Left forelimb (tissue), 1 donor: ENCODE measurements at places on chromosomes 11 and 22.

DNA sequence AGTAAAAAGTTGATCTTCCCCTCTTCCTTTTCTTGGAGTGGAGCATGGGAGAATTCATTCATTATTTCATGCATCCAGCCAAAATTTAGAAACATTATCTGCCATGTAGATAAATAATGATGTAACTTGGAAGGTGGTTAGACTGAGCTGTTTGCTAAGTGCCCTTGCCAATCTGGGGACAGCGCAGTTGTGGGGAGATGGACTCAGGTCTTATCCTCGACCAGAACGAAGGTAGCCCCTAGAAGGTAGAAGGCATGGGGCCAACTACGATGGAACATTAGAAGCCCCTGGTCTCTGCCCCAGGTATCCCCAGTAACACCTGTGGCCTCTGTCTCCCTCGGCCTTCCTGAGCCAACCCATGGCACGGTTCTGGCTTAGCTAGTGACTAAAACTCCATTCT, 53.0 kb upstream of the TIMP3 start:
- no peak for DNase-seq

DNA sequence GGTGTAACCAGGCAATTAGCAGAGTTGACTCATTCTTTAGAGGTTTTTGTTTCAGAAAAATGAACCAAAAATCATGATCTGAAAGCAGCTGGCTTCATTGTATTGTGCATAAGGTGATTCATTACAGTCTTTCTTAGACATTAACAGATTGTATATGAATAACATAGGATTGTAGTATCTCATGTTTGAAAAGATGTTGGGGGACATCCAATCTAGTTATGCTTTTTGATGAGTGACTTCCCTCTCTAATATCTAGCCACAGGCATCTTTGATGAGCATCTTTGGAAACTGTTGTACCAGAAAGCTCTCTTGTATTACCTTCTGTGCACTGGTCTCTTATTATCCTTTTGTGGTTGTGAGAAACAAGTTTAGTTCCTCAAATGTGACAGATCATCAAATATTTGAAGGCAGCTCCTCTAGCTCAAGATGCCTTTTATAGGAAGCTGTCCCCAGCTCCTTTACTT, 8.3 kb downstream of the GRK3 start:
- DNase-seq: no peak

DNA sequence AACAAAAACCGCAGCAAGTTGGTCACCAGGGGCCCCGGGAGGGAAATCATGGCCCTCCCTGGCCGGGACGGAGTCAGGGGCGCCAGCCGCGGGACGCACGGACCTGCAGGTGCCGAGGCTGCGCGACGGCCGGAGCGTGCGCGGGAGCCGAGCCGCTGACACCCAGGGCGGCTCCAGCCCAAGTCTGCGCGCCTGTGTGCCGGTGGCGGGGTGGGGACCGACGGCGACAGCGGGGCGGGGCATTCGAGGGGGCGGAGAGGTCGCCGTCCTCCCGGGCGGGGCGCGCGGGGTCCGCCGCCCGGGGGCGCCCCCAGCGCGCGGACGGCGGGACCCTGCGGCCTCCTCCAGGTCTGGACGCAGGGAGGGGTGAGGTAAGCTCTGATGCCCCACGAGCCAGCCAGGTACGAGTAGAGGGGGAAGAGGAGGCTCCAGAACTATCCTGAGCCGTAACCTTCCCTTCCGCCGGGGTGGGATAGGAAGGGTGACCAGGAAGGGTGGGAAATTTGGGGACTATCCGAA, at the start of gene ESAM:
ESAM (minus strand) TSS at position 186 of the 519 bp plus-strand sequence; CDS start at position 50, 136 bp downstream.
- no peak for DNase-seq

- DNase-seq: no peak
Observed at GRCh38 chr11:45857961-45858474, 10.7 kb downstream of the CRY2 start.

DNA sequence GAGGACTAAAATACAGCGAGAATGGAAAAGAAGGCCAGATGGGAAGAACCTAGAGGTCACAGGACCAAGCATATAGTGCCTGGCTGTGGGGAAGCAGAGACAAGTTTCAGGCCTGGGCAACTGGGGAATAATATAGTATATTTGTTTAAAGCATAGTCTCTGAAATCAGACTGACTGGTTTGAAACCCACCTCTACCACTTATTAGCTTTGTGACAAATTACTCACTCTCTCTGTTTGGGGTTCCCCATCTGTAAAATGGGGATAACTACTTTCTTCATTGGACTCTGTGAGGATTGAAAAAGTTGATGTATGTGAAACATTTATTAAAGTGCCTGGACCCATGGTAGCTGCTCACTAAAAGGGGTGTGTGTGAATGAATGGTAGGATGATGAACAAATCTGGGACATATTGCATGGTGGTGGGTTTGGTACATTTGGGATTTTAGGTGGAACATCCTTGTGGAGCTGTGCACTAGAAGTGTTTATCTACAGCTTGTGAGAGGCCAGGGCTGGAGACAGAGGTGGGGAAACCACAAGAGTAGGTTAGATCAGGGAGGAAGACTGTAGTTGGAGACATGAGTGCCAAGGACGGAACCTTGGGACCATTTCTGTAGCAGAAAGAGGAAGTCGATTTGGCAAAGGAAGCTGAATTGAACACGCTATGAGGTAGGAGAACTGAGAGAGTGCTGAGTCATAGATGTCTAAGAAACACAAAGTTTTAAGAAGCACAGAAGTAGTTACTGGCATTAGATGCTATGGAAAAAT, 52.6 kb downstream of the SWAP70 start:
- DNase-seq: no peak

DNA sequence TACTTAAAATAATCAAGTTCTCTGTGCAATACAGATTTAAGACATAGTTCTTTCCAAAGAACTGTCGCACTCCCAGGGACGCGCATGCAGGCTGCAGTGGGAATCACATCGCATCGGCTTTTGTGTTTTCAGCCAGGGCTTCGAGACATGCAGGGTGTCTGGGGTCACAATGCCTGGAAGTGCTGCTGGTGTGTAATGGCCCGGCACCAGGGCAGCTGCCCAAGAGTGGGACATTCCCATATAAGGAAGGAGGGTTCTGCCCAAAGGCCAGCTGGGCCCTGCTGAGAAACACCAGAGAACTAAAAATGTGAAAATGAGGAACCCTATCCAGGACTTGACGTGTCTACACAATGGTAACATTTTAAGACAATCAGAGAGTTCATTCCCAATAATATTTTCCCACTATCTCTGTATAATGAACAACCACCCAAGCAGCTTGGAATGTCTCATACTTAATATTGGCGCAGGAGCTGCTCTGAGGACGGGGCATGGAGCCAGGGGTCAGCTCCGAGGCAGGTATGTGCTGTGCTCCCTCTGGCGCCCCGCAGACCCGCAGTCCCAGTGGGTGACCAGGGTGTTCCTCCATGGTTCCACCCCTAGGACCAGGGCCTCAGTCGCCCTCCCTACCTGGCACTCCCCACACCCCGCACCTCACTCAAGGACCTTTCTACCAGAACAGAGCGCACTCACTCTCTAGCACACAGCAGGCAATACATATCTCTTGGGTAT, 11.3 kb downstream of the MCAT start:
- no peak for DNase-seq

DNA sequence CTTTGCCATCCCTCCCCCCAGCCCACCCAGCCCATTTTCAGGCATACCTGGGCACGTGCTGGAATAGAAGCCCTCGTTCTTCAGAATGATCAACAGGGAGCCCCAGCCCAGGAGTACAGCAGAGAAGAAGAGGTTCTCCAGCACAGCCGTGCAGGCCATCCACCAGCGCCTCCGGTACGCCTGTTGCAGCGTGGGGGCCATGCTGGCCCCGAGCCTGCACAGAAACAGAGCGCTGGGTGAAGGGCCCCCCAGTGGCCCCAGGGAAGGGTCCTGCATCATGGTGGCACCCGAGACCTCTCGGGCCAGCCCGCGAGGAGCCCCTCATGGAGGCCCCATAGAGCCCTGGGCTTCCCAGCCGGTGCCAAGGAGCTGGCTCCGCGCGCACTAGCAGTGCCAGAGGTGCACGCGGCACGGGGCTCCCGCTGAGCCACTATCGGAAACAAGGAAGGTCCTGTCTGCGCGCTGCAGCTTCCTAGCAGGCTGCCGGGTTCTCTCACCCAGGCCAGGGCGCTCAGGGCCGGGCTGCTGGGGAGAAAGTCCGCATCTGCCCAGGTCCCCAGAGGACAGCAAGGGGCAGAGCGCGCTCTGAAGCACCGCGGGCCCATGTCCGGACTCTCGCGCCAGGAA, 1.5 kb downstream of the SLC43A1 start:
- no peak for DNase-seq

- DNase-seq: no peak
Observed at GRCh38 chr22:31138126-31138525, 2.2 kb downstream of the PLA2G3 start.

GRCh38 chr11:35210876-35211546, 72.0 kb downstream of the CD44 start:
- DNase-seq: no peak

DNA sequence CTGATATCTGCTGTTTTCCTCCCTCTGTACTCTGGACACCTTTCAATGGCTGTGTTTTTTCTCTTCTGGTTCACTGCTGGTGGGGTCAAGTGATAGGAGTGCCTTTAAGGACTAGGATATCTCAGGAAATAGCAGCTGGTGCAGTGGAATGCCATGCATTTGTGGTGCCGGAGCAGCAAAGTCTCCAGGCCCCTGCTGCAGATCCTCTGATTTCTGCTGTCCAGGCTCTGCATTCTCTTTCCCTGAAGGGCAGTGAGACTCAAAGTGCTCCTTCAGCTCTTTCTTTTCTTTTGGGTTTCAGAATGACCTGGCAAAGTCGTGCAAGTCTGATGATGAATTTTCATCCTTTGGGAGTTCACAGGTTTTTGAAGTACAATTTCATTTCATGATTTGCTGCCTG, 774.3 kb downstream of the FAM181B start:
- no peak for DNase-seq

GRCh38 chr11:128920666-128921065, 22.0 kb downstream of the TP53AIP1 start:
- no peak for DNase-seq

GRCh38 chr22:44393066-44393465, 80.3 kb upstream of the SHISAL1 start:
- peak; percentile 46 for DNase-seq

DNA sequence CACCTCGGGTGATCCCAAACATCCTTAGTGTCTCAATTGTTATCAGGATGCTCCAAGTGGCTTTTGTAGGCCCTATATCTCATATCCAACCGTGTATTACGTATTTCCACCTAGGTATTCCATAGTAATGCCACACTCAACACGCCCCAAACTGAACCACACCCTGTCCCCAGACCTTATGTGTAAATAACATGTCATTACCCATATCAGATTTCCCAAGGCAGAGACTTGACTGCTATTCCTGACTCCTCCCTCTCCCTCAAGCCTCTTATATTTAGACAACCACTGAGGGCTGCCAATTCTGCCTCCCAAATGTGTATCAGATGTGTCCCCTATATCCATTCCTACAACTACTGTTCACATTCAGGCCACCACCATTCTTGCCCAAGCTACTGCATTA, 132.8 kb upstream of the NCAM1 start:
- DNase-seq: no peak

DNA sequence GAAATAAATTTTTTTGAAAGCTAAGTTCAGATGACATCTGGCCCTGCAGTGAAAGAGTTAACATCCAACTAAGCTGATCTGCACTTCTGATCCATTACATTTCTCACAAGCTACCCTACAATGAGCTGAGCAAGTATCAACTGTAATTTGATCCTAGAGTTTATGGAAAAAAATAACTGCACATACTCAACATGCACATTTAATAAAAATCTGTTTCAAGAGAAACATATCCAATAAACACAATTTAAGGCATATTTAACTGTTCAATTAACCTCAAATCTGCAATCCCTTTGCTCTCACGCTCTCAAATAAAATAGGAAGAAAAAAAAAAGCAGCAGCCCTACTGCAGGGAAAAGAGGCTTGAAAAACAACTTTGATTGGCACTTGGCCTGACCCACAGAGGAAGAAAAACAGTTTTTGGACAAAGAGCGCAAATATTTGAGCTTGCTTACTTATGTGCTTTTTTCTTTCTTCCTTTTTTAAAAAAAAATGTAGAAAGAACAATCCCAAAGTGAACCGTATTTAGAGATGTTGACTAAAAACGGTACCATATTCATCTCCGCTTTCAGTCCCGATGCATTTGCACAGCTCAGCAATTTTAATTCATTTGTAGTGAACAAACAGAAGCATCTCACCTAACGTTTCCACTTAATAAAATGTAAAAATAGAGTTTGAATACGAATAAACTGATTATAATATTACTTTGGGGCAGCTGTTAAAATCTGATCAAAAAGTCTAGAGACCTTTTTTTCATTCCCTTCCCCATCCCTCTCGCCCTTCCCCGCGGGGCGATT, 1.6 kb downstream of the SESN3 start:
- no peak for DNase-seq

DNA sequence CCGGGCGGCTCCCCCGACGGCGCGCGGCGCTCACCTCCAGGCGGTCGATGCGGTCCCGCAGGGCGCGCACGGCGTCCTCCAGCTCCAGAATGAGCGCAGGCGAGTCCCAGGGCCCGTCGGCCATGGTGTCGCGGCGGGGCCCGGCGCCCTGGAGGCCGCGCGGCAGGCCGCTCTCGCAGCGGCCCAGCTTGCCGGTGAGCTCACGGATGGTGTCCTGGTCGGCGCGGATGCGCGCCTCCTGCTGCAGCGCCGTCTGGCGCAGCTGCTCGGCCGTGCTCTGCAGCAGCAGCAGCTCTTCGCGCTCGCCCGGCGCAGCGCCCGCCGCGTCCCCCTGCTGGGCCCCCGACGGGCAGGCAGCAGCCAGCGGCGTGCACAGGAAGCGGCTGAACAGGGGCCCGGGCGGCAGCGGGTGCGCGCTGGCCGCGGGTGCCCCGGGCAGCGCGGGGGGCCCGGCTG, 599 bp downstream of the NPTXR start:
- DNase-seq: peak; percentile 84

DNA sequence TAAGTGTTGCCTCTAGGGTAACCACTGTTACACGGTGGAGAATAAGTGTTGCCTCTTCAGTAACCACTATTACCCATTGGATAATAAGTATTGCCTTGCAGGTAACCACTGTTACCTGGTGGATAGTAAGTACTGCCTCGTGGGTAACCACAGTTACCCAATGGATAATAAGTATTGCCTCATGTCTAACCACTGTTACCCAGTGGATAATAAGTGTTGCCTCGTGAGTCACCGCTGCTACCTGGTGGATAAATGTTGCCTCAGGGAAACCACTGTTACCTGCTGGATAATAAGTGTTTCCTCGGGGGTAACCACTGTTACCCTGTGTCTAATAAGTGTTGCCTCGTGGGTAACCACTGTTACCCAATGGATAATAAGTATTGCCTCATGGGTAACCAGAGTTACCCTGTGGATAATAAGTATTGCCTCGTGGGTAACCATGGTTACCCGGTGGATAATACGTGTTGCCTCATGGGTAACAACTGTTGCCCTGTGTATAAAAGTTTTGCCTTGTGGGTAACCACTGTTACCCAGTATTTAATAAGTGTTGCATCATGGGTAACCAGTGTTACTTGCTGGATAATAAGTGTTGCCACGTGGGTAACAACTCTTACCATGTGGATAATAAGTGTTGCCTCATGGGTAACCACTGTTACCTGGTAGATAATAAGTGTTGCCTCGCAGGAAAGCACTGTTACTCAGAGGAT, 12.3 kb upstream of the NXPE4 start:
- no peak for DNase-seq
